ENCODE measurements at places on chromosomes 16 and 17. TPM values are rescaled to one million over a fixed set of nuclear protein-coding genes. Genes with fewer than 3 reads are reported as not detected.

ATP6V0A1 gene
- polyA plus RNA-seq, result 30.8 TPM

SERPINF2 gene
- polyA plus RNA-seq, result 0.07 TPM

EFNB3 gene
- 7.7 TPM for polyA plus RNA-seq

PRCD gene
- 1.9 TPM for polyA plus RNA-seq

NOTUM gene
- polyA plus RNA-seq, result 0.04 TPM

PRSS8 gene
- not detected for polyA plus RNA-seq

ABCC12 gene
- not detected for polyA plus RNA-seq

SLC47A1 gene
- polyA plus RNA-seq, result not detected

CRHR1 gene
- not detected for polyA plus RNA-seq

TOM1L1 gene
- polyA plus RNA-seq, result 25.6 TPM

SDR42E2 gene
- polyA plus RNA-seq, result not detected

C17orf67 gene
- polyA plus RNA-seq, result 0.76 TPM

OMG gene
- polyA plus RNA-seq, result 1.8 TPM

SEPTIN1 gene
- not detected for polyA plus RNA-seq

BMERB1 gene
- polyA plus RNA-seq, result 43.9 TPM

SEBOX gene
- polyA plus RNA-seq, result not detected

XYLT1 gene
- polyA plus RNA-seq, result 6.7 TPM

PHOSPHO1 gene
- 0.05 TPM for polyA plus RNA-seq

CCL17 gene
- not detected for polyA plus RNA-seq

TAC4 gene
- not detected for polyA plus RNA-seq

UTS2R gene
- polyA plus RNA-seq, result not detected

CCDC43 gene
- 18.0 TPM for polyA plus RNA-seq

C16orf86 gene
- 0.55 TPM for polyA plus RNA-seq

LLGL2 gene
- 0.24 TPM for polyA plus RNA-seq

PRSS33 gene
- polyA plus RNA-seq, result not detected

MPP3 gene
- polyA plus RNA-seq, result 4.5 TPM

PHLPP2 gene
- 10.3 TPM for polyA plus RNA-seq

RNF112 gene
- polyA plus RNA-seq, result 4.5 TPM

RHBDL1 gene
- 1.7 TPM for polyA plus RNA-seq

ZPBP2 gene
- polyA plus RNA-seq, result not detected

PRR35 gene
- not detected for polyA plus RNA-seq

All from AG04450 (cell line).